Cardiac muscle cell (in vitro differentiated cells and primary cell): ENCODE measurements at places on chromosomes 16 and 17.

DNA sequence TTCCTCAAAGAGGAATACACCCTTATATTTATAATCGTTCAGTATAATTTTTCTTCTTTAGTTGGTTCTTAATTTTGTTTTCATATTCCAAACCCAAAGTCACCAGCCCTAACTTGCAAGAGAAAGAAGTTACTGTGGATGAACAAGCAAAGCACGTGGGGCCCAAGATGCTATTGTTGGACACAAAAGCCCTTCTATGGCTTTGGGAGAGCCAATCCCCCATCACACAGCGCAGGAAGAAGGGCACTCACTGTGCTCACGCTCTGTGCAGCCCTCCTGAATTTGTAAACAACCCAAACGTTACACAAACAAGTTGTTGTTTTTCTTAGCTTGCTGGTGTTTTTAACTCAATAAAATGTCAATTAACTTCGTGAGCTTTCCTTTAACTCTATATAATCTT lies 22.5 kb downstream of the SPPL2C start:
- DNase-seq, result no peak

- DNase-seq, result no peak
Measured at GRCh38 chr16:53297477-53297876, 136.8 kb upstream of the RBL2 start.

- no peak for DNase-seq
Measured at GRCh38 chr17:79496422-79497005, 114.3 kb downstream of the RBFOX3 start.

DNA sequence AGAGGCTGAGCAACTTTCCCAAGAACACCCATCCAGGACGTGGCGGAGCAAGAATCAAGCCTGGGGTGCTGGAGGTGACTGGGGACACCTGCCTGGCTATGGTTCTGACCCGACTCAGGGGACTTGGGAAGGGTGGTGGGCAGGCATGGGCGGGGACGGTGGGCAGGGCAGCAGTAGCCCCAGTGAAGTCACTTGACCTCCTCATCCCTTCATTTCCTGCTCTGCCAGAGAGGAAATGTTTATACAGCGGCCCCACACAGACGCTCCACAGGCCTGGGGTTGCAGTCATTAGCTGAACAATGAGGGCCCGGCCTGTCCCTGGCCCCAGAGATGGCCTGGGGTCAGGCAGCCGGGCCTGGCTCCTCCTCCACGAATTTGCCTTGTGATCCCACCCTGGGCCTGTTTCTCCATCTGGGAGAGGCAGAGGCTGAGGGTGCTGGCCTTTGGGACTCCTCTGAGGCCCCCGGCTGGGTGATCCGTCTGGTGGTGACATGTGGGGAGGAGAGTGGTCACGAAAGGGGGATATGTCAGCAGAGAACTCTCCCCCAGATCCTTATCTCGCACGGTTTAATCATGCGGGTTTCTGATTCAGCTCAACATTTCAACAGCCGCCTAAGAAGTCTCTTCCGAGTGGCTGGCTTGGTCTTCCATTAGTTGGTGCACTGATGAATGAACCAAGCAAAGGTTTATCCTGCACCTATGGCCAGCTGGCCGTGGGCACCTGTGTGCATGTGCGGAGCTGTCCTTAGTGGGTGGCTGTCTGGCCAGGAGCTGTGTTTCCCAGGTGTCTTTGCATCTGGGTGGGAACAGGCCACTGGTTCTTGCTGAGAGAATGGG lies 175.9 kb downstream of the IRF8 start:
- DNase-seq, result no peak

DNA sequence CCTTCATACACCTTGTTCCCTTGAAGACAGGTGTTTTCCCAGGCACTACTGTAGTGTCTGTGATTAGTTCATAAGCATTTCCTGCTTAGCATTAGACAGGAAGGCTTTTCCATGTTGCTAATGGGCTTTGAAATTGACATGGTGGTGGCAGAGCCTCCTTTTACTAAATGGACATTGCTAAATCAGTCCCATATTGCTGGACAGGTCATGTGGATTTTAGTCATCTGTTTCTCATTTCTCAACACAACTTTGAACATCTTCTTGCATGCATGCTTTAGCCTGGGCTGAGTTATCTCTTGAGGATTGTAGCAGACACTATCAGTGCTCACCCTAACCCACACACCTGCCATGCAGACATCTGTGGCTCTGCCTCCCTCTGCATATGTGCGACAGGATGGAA lies 13.7 kb upstream of the BCO1 start:
- no peak for DNase-seq

DNA sequence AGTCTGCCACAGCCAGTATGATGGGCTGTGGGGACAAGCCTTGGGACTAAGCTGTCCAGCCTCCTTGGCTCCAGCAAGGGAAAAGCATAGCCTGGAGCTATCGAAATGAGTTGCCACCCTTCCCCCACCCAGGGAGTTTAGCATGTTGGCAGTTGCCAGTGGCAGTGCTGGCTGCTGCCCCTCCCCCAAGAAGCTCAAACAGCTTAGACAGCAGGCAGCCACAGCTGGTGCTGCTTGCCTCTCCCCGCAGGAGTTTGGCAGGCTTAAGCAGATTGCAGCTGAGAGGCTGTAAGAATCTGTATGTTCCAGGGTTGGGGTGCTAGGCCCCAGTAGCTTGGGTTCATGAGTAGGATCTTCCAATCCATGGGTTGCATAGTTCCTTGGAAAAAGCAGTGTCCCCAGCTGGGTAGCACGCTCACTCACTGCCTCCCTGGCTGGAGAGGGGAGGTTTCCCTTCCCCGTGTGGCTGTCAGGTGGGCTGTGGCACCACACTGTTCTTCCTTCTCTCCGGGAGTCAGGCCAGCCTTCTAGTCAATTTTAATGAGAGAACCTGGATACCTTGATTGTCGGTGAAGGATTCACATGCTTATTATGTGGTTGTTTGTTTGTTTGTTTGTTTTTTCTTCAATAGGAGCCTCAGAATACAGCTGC lies 506.1 kb downstream of the CDH11 start:
- DNase-seq, result peak; percentile 17

GRCh38 chr17:64221679-64222078 lies 41.4 kb downstream of the TEX2 start:
- DNase-seq, result no peak

DNA sequence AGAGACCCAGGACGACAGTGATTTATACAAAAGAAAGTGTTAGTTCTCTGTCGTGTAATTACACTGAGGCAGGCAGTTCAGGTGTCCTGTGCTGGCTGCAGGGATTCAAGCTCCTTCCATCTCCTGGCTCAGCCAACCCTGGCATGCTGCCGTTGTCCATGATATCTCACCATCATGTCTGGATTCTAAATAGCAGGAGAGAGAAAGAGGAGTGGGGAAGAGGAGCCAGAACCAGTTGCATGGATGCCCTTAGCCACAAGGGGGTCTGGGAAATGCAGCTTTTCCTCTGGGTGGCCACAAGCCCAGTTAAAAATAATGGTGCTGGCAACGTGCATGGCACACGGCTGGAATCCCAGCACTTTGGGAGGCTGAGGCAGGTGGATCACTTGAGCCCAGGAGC lies 9.7 kb downstream of the C16orf54 start:
- no peak for DNase-seq

DNA sequence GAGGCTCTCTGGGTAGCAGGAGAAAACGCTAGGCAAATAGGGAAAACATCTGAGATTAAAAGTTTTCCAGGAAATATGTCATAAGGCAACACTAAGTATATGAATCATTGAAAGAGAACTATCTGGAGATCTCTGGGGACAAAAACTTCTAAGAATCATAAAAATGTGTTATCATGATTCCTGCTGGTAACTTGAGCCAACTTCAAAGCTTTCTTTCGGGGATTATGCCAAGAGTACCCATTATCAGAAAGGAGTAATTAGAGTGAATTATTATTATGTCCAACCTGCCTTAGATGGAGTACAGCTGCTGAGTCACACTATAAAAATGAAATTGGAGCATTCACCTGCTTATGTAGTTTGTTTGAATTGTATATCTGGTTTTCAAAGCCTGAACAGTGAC lies 488.5 kb upstream of the SOX9 start:
- DNase-seq, result no peak

DNA sequence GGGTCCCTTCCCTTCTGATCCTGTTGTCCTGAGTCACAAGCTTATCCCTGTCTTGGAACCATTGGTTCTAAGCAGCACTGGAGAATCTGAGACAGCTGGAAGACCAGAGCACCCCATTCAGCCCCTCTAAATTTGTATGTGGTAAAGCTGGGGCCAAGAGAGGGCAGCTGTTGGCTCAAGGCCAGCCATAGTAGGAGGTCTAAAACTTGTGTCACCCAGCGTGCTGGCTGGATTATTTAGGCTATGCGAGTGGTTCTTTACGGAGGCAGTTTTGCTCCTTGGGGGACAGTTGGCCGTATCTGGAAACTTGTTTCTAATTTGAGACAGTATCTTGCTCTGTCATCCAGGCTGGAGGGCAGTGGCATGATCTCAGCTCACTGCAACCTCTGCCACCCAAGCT lies 69.6 kb upstream of the GSE1 start:
- no peak for DNase-seq

DNA sequence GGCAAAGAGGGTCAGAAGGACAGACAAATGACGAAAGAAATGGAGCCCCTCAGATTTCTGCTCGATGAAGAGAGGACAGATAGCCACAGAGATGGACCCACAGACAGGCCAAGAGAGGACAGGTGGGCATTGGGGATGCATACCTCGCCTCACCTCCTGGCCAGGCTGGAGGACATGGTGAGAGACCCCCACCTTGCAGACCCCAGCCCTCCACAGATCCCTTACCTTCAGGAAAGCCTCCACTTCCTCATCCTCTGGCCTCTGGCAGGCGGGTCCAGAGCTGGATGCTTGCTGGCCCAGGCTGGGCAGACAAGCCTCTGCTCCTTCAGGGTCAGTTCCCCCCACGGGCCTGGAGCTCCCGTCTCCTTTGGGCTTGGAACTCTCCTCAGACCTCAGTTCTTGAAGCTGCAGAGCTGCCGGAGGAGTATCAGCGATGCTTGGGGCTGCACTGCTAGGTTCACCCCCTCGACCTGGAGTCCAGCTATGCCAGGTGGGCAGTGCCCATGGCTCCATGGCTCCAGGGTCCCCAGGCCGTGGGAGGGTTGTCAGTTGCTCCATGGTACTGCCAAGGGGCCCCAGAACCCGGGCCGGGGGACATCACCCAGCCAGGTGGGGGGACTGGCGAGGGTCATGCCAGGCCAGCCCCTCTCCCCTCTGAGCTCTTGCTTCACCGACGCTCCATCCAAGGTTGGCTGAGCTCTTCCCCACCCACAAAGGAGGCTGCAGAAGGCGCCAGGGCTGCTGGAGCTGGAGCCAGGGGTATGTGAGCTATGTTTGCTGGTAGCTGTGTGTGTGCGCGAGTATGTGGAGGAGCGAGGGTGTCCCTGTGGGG lies 1.0 kb downstream of the TSPOAP1 start:
- DNase-seq, result no peak

DNA sequence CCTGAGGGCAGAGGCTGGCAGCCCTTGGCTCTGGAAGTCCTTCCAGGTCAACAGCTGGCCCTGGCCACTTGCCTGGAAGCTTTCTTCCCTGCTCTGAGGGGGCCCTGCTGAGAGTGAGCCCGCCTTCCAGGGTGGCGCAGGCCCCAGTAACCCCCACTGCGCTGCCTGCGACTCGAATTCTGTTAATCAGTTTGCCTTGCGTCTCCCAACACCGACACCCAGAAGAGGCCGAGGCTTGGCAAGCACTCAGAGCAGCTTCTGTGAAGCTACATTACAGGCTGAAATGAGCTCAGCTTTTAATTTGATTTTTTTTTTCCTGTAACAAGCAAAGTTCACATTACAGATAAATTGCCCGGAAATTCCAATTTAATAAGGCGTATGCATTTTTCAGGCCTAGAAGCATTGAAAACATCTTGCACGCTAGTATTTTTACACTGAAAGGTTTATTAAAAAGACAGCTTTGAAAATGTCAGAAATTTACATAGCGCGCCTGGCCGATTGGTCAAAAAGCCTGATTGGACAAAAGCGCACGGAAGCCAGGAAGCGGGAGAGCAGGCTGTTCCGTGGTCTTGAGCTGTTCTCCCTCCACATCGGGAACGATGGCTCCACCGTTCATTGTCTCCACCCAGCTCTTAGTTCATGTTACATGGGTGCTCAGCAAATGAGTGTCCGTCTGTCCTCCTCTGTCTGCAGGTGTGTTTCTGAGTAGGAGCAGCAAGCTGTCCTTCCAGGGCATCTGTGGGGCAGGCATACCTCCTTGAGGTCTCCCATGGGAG lies 65.5 kb upstream of the HSBP1 start:
- no peak for DNase-seq

DNA sequence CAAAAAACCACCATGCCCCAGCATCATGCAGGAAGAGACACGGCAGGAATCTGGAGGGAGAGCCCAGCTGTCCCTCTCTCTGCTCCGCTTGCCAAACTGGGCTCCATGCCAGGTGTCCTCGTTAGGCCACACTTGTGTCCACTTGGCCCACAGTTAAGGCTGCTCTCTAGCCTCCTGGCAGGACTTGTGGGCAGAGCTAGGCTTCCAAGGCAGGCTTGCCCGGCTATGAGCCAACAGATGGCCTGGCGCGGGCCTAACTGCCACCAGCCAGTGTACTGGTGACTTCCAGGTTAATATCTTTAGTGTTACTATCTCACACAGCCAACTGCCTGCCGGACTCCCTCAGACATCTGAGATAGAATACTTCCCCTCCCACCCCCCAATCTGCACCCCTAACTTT lies 10.6 kb downstream of the ATP6V0D1 start:
- no peak for DNase-seq

DNA sequence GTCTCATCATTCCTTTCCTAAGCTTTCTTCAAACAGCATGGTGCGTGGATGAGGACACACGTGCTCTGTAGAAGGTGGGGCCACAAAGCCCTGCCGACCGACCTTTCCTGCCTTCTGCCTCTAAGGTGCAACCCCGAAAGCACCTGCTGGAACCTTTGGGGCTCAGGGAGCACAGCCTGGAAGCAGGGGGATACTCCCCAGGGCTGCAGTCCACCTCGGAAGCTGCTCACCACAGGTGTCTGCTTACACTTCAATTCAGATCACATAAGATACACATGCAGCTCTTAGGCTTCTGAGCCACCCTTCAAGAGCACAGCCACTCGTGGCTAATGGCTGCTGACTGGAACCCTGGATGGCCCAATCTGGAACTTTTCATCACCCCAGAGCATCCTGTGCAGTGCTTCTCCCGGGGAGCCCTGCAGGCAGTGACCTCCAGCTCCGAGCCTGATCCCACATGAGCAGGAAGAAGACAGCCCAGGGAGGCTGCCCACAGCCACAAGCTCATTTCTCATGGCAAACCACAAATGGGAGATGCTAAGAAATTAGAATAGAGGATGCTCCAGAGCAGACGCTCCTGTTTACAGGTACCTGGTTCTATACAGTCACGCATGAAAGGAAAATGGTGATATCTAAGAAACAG lies 162.3 kb upstream of the FOXF1 start:
- no peak for DNase-seq

DNA sequence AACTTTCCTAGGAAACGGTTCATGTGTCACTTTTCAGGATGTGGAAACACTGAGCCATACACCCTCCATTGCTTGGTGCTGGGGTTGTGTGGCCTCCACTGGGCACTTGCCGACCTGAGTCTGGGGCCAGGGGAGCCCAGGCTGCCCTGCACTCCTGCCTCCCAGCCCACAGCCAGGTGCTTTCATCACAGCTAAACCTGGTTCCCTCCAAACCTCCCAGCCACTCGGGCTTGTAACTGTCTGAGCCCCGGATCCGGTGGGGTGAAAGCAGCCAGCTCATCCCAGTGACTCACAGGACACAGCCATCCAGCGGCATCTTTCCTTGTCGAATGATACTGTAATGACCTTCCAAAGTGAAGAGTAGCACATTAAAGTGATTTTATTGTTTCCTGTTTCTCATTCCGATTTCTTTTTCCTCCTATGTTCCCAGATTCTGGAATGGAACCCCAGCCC lies 19.8 kb downstream of the CARHSP1 start:
- DNase-seq, result peak; percentile 49
